ENCODE measurements at places on chromosomes 7 and 10.
A peak's percentile ranks its signal among the peaks of the same experiment; 100 is the strongest.

- no peak for DNase-seq
Measured at GRCh38 chr7:158239290-158239981, 348.2 kb downstream of the PTPRN2 start.

DNA sequence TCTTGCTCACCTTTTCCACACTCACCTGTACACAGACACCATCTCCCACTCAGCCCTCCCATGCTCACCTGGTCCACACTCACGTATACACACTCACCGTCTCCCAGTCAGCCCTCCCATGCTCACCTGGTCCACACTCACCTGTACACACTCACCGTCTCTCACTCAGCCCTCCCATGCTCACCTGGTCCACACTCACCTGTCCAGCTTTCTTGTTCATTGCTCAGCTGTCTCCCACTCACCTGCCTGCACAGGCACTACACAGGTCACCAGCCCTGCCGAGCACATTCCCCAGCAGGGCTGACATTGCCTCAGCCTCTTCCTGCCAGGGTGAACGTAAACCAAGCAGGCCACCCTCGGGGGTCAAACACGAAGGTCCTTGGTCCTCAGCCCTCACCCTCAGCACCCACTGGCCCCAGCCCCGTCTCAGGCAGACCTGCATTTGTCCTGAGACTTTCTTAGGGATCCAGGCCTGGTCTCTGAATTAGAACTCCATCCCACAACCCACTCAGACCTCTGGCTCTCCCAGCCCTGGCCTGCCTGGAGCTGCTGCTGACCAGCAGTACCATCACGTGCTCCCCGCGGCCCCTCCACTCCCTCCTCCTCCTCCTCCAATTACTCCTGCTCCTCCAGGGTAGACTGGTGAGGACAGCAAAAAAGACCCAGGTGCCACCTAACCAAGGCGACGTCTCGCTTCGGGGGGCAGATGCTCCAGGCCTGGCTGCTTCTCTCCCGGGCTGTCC, 12.8 kb upstream of the DNAAF5 start:
- DNase-seq = no peak

DNA sequence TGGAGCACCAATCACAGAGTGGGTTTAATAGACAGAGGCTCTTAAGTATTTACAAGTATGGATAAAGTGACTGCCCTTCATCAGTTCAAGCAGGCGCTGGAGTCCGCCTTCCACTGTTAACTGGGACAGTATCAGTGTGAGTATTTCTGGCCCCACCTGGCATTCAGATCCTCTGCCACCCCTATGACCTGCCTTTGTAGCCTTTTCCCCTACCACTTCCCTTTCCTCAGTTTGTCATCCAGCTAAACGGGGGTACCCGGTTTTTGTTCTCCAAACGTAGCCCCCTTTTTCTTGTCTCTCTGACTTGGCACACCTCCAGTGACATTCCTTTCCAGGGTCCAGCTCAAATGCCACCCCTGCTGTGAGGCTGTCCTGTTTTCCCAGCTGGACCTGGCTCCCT, 134.4 kb downstream of the SNX10 start:
- no peak for DNase-seq

GRCh38 chr7:141748396-141748795, 10.2 kb downstream of the SSBP1 start:
- no peak for DNase-seq

- no peak for DNase-seq
Measured at GRCh38 chr7:135965602-135966001, 11.6 kb downstream of the MTPN start.

DNA sequence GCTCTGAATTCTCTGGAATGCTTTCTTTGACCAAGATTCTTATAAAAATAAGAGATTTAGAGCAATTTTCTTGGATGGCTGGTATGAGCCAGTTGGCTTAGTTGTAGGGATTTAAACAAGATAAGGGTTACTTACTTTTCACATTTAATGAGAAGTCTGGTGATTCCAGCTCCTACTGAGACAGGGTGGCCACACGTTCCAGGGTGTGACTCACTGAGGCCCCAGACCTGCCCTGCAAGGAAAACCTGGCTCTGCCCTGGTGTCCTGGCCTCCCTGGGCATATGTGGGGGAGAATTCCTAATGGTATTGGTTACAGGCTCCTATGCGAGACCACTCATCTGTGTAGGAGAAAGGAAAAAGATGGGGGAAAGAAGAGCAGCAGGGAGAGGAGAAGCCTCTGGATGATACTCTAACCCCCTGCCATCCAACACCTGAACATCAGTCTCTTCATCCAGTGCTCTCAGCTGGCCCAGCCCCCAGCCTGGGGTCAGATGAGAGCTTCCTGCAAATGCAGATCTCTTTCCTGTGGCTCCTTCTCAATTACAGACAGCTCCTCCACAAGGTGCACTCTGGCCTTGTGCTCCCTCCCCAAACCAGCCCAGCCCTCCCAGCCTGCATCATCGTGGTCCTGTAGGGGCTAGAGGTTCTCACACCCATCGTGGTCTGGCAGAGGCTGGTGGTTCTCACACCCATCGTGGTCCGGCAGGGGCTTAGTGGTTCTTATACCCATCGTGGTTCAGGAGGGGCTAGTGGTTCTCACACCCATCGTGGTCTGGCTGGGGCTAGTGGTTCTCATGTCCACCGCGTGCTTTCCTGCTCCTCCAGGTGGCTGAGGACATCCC, 139.9 kb downstream of the EGFR start:
- DNase-seq = no peak

GRCh38 chr7:95411036-95411435, 14.9 kb upstream of the PON3 start:
- DNase-seq = no peak

GRCh38 chr7:157009170-157009777, 1.2 kb downstream of the MNX1 start:
- DNase-seq = no peak

- no peak for DNase-seq
Measured at GRCh38 chr10:128693493-128694131, 567.4 kb upstream of the MKI67 start.

DNA sequence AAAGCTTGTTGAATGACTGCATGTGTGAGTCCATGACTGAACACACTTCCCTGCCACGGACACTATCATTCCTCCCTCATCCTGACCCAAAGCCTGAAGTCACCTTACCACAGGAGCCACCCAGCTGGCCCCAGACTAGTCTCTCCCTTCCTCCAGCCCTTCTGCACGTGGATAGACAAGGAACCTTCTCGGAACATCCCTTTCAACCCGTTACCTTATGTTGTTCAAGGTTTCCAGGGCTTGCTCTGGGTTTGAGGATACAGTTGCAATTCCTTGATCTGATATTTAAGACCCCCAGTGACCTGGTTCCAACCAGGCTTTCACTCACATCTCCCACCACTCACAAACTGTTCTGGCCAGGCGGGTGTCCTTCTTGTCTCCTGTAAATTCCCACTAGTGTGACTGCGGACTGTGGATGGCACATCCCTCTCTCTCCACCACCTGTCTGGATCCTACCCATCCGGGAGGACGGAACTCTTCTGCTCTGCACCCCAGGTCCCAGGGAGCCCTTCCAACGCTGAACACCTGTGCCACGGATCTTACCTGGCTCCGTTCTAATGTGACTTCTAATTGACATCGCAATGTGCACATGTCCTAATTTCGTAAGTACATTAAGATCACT, 62.5 kb downstream of the HIPK2 start:
- DNase-seq = no peak

- DNase-seq = no peak
Measured at GRCh38 chr7:29363636-29364425, 169.3 kb downstream of the CHN2 start.

- no peak for DNase-seq
Measured at GRCh38 chr10:3784510-3785250, at the start of gene KLF6. TSS of gene KLF6 (minus strand) at chr10:3785209. CDS start at chr10:3785014, 195 bp downstream.

- DNase-seq = no peak
Measured at GRCh38 chr7:133265821-133266220, 12.9 kb downstream of the EXOC4 start.

DNA sequence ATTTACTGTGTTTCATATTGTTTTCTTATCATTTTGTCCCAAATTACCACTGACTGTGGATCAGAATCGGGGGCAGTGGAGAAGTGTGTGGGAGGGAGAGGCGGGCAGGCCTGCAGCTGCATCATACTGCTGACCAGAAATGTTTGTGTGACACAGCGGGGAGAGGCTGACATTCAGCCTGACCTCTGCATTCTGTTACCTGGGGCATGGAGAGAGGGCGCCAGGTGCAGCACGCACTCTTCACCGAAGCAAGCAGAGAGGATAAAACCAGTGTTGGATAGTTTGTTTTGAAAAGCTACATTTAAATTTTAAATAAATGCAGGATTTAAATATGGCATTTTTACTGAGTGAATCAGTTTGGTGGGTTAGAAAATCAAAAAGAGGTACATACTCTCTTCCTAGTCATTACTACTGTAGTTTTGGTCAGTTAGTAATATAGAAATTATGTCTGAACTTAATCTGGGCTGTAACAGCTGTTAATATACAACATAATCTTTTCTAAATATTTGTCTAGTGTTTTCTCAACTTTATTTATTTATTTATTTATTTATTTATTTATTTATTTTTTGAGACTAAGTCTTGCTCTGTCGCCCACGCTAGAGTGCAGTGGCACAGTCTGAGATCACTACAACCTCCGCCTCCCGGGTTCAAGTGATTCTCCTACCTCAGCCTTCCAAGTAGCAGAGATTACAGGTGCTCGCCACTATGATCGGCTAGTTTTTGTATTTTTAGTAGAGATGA, 8.8 kb upstream of the STMP1 start:
- DNase-seq = no peak

- DNase-seq = no peak
Measured at GRCh38 chr7:105480931-105481330, 41.1 kb downstream of the PUS7 start.

- peak; percentile 78 for DNase-seq
Measured at GRCh38 chr10:124403548-124403947, 15.2 kb downstream of the OAT start.

- DNase-seq = no peak
Measured at GRCh38 chr7:30658479-30659074, 23.7 kb downstream of the CRHR2 start.

GRCh38 chr7:104137971-104138370, 69.8 kb downstream of the ORC5 start:
- no peak for DNase-seq

All from hippocampal formation (tissue), 2 donors.